ENCODE measurements at places on chromosomes 7 and 10. TPM values are rescaled to one million over a fixed set of nuclear protein-coding genes. Genes with fewer than 3 reads are reported as not detected.

The CFAP58 gene
- polyA plus RNA-seq = 0.09 TPM

The CYP2C18 gene
- polyA plus RNA-seq = 1.9 TPM

The CTAGE15 gene
- polyA plus RNA-seq = not detected

The FAM13C gene
- 15.3 TPM for polyA plus RNA-seq

The AKR1D1 gene
- polyA plus RNA-seq = not detected

The MMD2 gene
- not detected for polyA plus RNA-seq

The OR2F2 gene
- polyA plus RNA-seq = not detected

The LRRC4 gene
- 0.17 TPM for polyA plus RNA-seq

The PODXL gene
- 40.3 TPM for polyA plus RNA-seq

The VIPR2 gene
- polyA plus RNA-seq = 5.2 TPM

The AGR2 gene
- polyA plus RNA-seq = 119 TPM

The ZPBP gene
- not detected for polyA plus RNA-seq

The XRCC2 gene
- polyA plus RNA-seq = 0.09 TPM

The PGAM2 gene
- polyA plus RNA-seq = 2.1 TPM
